Esophagus muscularis mucosa (tissue), 4 donors: ENCODE measurements at places on chromosomes 7 and 10. TPM values are rescaled to one million over a fixed set of nuclear protein-coding genes. Genes with fewer than 3 reads are reported as not detected.

- peaks cover 13% of the 10 kb centered on the region for H3K27me3 ChIP-seq
- H3K4me1 ChIP-seq = peaks cover 39% of the 10 kb centered on the region
- H3K4me3 ChIP-seq = no peak overlapping the region
- H3K27ac ChIP-seq = no peak overlapping the region
- DNase-seq = no peak
- H3K36me3 ChIP-seq = no peaks in the 10 kb centered on the region
These were observed 174.7 kb upstream of the TNRC18 start for GRCh38 chr7:5598261-5598761.

The NEURL1 gene
- total RNA-seq = 0.50 TPM

The RBP4 gene
- 0.99 TPM for total RNA-seq

DNA sequence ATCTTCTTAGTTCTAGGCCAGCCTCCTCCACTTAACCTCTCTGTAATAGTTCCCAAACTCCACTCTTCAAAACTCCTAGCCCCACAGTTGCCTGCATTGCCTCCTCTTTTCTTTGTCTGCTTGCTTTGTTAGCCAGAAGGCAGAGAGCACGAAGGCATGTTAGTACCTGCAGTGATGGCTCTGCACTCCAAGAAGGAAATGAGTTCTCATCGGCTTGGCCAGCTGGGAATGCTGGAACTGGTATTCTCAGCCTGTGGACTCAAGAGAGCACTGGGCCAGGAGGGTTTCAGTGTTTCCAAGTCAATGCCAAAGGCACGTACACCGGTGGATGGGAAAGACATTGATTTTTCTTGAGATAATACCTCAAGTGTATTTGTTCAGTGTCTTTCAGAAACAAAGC is 66.3 kb upstream of the HABP2 start:
- H3K4me1 ChIP-seq = peaks cover 5% of the 10 kb centered on the region
- H3K4me3 ChIP-seq = no peak overlapping the region
- H3K27me3 ChIP-seq = no peaks in the 10 kb centered on the region
- H3K36me3 ChIP-seq = no peaks in the 10 kb centered on the region
- H3K27ac ChIP-seq = no peak overlapping the region
- peak; percentile 60 for DNase-seq

GRCh38 chr7:38825721-38826440 is 83.1 kb downstream of the VPS41 start:
- H3K27me3 ChIP-seq = no peaks in the 10 kb centered on the region
- peak overlapping the region; percentile 65 for H3K27ac ChIP-seq
- peaks cover 12% of the 10 kb centered on the region for H3K4me1 ChIP-seq
- no peak for DNase-seq
